Fibroblast of skin of left quadriceps (primary cell): ENCODE measurements at places on chromosomes 12 and 14.

DNA sequence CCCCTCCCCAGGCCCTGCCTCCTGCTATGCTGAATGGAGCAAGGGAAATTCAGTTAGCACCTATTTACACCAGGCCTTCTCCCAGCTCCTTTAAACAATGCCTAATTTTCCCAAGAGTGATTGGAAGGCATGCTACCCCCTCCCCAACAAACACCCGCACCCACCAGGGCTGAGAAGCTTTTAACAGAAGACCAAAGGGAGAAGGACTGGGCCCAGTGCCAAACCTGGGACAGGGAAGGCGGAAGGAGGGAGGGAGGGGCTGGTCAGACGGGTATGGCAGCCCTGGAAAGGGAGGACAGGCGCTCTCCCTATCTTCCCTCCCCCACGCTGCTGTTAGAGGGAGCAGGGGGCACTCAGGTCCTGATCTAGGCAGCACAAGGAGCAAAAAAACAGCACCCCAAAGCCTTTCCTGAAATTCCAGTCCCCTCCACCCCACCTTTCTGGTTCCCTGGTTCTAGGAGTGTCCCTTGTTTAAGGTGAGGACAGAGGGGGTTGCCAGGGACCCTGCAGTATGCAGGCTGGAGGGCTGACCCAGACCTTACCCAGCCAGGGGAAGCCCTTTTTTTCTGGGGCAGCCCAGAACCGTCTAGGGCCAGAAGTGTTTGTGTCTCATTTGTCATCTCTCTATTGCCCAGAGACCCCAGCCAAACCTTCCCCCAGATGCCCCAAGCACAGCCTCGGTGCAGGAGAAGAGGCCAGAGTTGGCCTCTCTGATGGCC, 2.4 kb upstream of the KRT8 start:
- DNase-seq = no peak

DNA sequence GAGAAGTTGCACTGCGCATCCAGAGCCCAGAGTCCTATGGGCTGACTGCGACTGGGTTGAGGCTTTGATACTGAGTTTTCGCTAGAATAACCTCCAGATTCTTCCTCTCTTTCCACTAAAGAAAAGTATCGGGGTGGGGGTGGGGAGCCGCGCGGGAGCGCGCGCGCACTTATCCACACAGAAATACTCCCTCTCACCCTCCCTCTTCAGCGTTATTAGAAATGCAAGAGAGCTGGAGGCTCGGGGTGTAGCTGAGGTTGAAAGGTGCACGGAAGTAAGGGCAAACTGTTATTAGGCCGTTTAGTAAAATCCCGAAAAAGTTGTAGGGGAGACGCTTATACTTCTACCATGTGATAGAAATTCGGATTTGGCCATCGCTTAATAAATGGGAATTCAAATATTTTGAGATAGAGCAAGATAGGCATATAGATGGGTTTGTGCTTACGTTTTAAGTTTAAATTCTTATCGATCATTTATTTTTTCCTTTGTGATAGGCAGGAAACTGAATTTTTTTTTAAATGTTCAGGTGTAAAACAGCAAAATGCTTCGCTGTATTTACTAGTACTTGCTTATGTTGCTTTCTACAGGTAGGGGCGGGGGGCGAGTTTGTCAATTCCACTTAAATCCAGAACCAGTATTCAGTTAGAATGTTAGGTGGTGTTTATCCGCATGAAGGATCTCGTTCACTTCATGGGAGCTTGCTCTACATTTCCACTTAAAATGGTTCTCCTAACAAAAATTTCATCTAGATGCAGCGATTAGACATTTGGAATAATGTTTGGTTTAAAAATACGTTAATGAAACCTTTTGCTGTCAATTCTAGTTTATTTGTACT, 1.1 kb downstream of the ARHGAP5 start:
- DNase-seq = no peak

- no peak for DNase-seq
Measured at GRCh38 chr14:38122241-38122640, 85.5 kb upstream of the SSTR1 start.

GRCh38 chr12:82517808-82518207, 159.5 kb downstream of the METTL25 start:
- DNase-seq = no peak

DNA sequence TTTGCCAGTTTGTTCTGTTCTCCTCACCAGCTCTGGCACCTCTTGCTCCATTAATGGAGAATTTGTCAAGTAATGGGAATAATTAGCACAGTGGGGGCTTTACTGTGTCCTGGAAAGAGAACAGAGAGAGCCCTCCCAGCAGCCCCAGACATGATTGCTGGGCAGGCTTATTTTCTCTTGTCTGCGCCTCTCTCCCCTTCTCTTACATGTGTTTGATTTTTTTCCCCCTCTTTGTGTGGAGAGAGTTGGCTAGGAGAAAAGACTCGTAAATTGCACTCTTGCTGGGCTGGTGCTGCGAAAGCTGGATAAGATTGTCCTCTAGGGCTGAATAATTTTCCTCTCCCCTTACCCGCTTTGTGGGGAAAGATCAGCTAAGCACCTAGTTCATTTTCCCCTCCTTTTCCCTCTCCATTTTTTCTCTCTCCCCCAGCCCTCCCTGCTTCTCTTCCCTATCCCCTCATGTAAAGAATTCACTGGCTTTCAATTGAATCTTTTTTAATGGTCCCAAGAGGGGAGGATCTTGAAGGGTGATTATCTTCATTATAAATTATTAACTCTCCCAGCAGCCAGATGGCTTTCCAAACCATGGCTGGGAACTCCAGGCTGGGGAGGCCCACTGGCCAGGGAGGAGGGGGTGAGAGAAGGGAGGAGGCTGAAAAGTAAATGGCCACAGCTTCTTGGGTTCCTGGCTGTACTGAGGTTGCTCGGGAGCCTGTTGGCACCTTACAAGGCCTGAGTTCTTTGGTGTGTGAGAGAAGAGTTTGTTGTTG, 62.2 kb downstream of the NRXN3 start:
- DNase-seq = no peak

DNA sequence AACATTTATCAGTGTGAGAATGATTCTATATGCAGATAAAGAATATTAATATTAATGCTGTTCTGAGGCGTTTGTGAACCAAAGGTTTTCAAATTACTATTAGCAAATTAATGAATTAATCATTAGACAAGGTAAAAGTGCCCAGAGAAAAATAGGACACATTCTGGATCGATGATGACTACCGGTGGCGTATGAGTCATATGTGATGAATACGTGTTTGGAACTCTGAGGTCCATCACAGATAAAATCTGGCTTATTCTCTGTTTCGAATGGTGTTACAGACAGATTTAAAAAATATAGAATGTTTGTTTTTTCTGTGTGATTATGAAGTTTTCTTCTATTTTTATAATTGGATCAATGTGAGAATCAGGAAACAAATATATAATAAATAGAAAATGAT, 79.2 kb upstream of the RTL1 start:
- no peak for DNase-seq

- DNase-seq = no peak
Measured at GRCh38 chr12:89281539-89281867, 70.8 kb downstream of the DUSP6 start.

GRCh38 chr12:34021071-34021470, 1.2 kb upstream of the ALG10 start:
- DNase-seq = no peak

DNA sequence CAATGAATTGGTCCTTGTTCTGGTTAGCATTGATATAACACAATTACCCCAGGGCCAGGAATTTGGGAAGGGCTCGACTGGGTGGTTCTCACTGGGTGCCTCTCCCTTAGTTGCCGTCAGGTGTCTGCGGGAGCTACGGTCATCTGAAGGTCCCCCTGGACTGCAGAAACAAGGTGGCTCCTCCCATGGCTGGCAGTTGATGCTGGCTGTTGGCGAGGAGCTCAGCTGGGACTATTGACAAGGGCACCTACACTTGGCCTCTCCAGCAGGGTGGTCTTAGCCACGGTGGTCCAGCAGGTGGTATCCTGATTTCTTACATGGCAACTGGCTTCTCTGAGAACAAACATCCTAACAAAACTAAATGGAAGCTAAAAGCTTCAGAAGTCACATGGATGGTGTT, 41.0 kb upstream of the RGS6 start:
- no peak for DNase-seq

DNA sequence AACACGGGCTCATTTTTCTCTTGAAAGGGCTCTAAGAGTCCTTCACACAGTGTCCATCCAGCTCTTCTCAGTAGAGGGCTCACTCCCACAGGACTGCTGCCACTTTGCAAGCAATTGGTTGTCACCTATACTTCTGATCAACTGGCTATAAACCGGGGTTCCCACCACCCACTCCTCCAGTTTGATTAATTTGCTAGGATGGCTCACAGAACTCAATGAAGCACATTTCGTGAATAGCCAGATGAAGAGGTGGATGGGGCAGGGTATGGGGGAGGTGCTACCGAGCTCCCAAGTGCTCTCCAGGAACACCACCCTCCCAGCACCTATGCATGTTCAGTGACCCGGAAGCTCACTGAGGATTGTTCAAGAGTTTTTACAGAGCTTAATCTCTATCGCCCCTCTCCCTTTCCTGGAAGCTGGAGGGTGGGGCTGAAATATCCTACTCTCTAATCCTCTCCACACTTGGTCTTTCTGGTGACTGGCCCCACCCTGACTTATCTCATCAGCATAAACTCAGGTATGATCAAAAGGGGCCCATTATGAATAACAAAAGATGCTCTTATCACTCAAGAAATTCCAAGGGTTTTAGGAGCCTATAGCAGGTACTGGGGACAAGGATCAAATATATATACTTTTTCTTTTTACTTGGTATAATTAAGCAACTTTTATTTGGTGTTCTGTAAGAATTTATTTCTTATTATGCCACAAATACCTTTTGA, 13.9 kb upstream of the EGLN3 start:
- no peak for DNase-seq

- DNase-seq = no peak
Measured at GRCh38 chr12:6207259-6207925, 7.2 kb downstream of the CD9 start.

- DNase-seq = no peak
Measured at GRCh38 chr14:104579507-104579906, at the start of gene C14orf180. C14orf180 (plus strand) TSS chr14:104579764; CDS start chr14:104586431, 6,667 bp downstream.

- no peak for DNase-seq
Measured at GRCh38 chr14:49578141-49578540, 8.0 kb downstream of the RPS29 start.

- no peak for DNase-seq
Measured at GRCh38 chr14:87813211-87813610, 179.8 kb downstream of the GALC start.

DNA sequence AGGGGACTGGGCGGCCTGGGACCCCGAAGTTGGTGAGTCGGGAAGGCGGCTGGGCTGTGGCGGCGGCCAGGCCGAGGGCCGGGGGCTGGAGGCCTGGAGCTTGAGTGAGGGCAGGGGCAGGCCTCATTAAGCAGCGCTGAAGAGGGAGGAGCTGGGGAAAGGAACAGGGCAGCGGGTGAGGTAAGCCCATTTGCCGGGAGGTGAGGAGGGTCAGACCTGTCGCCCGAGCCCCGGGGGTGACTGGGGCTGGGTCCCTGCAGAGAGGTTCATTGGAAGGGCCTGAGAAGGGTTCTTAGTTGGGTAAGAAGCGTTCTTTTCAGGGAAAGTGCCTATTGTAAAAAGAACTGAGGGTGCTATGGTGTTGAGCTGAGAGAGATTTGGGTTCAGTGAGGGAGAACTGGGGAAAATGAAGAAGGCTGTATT, 441 bp downstream of the RAB5B start:
- no peak for DNase-seq

DNA sequence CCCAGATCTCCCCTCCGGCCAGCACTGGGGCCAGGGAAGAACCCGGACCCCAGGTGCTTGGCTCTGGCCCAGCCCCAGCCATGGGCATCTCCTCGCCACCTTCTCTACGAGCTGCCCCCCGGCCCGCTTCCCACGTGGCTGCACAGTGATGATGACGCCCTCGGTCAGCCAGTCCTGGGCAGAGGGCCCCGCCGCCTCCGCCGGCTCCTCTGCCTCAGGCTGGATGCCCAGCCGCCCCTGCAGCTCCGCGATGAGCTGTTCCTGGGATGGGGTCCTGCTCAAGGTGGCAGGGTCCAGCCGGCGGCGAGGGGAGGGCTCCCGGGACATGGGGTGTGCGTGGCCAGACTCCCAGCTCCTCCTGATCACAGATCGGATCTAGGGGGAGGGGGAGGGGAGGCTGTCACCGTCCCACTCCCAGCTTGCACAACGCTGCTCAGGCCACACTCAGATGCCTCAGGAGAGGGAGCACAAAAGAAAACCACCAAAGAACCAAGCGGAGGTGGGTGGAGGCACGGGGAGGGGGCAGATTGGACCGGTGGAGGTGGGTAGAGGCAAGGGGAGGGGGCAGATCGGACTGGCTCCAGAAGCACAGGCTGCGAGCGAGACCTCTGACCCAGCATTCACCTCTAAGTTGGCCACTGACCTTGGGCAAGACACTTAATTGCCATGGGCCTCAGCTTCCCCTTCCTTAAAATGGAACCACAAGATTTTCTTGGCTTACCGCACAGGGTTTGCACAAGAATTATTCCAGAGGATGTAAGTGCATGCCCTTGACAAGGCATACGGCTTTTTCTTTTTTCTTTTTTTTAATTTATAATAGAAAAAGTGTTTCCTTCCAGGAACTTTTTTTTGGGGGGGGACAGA, 16.1 kb upstream of the RPLP0 start:
- no peak for DNase-seq

- DNase-seq = no peak
Measured at GRCh38 chr12:46699986-46700385, 125.8 kb downstream of the SLC38A4 start.
